ENCODE measurements at places on chromosomes 12 and 14.

- DNase-seq: no peak
Observed at GRCh38 chr12:90090929-90091651, 382.5 kb upstream of the ATP2B1 start.

DNA sequence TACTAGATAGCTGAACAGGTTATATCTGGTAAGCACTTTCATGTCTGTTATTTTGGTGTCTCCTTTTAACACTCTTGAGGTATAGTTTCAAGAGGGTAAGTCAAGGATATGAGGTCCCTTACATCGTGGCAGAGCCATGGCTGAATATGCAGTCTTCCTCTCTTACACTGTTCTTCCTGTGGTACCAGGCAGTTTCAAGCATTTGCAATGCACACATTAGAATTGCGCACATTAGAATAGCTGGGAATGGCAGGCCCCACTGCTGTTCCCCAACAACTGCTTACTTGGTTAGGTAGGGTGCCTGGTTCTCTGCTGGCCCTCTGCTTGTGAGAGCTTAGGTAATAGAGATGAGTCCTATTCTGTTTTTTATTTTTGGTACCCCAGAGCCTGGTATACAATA is 41.2 kb downstream of the TMTC2 start:
- no peak for DNase-seq

DNA sequence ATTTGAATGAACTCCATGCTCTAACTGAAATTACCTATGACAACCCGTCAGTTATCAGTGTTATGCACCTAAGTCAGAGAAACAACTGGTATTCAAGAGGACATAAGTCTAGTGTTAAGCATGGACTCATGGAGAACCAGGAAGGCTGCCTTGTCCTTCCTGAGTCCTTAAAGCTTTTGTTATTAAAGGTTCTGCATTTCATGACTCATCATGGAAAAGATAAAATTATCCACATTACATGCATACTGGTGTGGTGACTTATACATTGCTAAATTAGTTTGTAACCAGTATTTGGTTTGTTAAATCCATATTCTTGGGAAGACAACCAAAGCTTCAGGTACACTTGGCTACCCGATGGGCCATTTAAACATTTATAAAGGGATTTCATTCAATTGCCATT is 6.5 kb upstream of the OR4E1 start:
- DNase-seq: no peak

DNA sequence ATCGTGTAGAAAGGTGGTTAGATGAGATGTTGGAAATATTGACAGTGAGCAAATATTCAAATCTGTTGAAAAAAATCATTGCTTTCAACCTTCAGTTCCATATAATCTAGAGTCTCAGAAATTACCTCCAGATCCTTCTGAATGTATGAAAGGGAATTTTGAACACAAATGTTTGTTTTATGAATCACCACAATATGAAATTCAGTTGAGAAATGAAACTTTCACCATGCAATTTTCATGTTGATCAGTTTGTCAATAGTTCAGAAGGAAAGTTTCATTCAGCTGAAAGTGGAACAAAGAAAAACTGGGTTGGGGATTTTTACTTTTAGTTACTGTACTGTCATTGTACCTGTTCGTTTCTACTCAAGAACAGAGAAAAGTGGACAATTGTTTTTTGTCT is 953.6 kb downstream of the SLC6A15 start:
- DNase-seq: no peak

DNA sequence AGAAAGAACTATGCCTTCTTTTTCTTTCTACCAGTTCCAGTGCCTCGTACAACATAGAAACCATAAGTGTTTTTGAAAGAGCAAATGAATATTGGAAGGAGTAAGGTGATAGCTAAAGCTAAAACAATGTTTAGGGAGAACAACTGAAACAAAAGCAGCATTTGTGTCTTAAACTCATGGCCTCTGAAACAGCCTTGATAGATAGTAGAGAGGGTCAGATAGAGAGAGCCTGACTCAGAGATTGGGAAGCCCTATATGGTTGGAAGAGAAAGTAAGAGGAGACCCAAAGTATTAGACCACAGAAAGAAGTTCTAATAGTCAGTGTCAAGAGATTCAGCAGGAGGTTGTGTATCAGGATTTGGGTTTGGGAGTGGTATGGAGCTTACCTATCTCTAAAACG is 79.6 kb upstream of the IFNG-AS1 start:
- no peak for DNase-seq
